ENCODE measurements at places on chromosomes 2 and 18.

DNA sequence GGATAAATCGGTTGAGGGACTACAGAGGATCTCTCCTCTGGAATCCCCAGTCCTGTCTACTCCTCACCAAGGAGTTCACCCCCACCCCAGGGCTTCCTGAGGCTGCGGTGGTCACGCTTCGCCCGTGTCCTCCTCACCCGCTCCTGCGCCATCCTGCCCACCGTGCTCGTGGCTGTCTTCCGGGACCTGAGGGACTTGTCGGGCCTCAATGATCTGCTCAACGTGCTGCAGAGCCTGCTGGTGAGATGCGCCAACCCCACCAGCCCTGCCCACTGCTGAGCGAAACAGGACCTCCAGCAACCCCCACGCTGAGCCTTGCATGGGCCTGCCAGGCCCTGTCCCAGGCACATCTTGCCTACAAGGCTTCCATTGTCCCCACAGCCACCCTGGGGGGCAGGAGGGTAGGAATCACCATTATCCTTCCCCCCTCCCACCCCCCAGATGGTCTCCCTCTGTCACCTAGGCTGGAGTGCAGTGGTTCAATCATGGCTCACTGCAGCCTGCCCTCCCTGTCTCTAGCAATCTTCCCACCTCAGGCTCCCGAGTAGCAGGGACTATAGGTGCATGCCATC, 6.7 kb upstream of the CTDSP1 start:
- no peak for DNase-seq

GRCh38 chr2:179946810-179947615, 60.1 kb downstream of the CWC22 start:
- no peak for DNase-seq

- no peak for DNase-seq
These were observed 2.9 kb downstream of the DDX1 start for GRCh38 chr2:15594291-15595256.

DNA sequence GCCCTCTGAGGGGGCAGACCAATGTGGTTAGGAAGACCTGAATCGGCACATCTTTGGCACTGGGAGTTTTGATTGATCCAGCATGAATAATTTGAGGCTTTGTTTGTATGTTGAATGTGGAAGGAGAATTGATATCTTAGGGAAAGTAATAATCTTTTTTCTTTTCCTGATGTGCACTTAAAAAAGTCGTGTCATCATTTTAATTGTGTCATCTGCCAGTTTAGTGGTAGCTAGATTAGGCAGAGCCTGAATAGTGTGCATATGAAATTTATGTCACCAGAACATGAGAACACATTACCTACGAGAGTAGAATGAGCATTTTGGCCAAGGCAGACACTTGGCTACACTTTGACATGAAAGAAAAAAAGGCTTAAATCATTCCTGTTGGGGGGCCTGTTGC, 79.5 kb downstream of the KIF5C start:
- no peak for DNase-seq

- DNase-seq = no peak
These were observed 528.8 kb downstream of the CMPK2 start for GRCh38 chr2:6336752-6337471.

DNA sequence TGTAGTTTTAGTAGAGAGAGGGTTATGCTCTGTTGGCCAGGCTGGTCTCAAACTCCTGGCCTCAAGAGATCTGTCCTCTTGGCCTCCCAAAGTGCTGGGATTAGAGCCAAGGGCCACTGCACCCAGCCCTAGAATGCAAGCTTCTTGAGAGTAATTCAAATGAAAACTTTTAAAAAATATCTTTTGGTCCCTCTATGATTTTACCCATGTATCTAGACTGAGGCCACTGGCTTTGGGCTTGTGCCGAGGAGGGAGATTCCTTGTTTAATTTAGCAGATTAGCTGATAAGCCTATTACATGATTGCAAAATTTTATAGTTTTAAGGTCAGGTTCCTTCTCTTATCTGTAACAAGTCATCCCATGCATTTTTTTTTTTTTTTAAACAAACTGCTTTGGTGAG, 59.5 kb upstream of the CCDC195 start:
- DNase-seq = no peak

DNA sequence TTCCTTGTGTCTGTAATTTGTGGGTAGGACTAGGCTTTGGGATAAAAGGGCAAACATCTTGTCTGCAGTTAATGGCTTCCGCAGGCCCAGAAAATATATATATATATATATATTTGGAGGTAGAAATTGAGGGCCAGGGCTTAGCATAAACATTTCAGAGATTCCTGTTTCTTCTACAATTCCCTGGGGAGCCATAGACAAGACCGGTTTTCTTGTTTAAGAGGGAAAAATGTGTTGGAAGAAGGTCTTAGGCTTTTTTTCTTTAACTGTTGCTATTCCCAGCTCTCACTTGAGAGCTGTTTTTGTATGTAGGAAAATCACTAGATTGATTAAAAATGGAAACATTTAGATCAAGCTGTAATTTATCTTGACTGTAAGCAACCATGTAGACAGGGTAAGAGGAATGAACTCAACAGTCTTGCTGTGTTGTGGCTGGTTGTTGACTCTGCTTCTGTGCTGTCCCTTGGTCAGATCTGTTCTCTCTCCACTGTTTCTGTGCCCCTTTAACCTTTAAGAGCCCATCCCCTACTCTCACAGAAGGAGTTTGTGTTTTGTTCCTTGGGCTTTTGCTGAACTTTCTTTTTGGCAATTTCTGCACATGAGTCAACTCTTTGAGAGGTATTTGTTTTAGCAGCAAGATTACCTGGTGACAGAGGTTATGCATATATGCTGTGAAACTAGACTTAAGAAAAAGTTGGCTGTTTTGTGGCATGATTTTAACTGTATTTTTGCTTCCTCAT, 58.3 kb downstream of the EFEMP1 start:
- no peak for DNase-seq

- no peak for DNase-seq
These were observed 34.2 kb downstream of the INPP4A start for GRCh38 chr2:98478907-98479306.

DNA sequence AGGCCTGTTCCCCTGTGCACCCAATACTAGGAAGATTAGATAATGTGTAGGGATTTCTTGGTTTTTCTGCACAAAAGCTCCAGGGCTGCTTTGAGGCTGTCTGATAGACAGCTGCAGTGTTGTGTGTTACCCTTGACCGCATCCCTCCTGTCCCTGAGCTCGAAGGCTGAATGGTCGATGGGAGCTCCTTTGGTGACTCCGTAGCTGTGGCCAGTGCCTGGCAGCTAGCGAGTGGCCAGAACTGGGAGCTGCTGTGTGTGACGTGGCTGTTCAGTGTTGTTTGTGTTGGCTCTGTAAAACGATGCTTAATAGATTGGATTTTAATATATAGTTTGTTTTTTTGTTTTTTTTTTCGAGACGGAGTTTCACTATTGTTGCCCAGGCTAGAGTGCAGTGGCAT, 170.0 kb downstream of the AGAP1 start:
- DNase-seq = no peak

- DNase-seq = no peak
These were observed 14.5 kb upstream of the DARS1 start for GRCh38 chr2:135999899-136000298.

GRCh38 chr2:191530618-191531017, 147.3 kb upstream of the NABP1 start:
- DNase-seq = no peak

DNA sequence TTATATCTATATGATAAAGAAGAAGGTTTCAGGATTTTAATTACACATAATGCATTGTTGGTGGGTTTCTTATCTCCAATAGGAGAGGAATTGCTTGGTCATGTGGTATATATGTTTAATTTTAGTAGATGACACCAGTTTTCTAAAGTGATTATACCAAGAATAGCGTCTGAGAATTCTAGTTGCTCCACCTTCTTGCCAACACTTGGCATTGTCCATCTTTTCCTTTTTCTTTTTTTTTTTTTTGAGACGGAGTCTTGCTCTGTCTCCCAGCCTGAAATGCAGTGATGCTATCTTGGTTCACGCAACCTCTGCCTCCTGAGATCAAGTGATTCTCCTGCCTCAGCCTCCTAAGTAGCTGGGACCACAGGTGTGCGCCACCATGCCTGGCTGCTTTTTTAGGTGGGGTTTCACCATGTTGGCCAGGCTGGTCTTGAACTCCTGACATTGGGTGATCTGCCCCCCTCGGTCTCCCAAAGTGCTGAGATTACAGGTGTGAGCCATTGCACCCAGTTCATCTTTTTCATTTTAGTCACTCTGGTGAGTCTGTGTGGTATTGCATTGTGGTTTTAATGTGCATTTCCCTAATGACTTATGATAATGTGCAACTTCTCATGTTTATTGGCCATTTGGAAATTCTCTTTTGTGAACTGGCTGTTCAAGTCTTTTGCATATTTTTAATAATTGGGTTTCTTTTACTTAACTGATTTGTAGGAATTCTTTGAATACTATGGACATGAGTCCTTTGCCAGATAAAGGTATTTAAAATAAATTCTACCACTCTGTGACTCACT, 37.3 kb upstream of the ZNF512 start:
- no peak for DNase-seq

DNA sequence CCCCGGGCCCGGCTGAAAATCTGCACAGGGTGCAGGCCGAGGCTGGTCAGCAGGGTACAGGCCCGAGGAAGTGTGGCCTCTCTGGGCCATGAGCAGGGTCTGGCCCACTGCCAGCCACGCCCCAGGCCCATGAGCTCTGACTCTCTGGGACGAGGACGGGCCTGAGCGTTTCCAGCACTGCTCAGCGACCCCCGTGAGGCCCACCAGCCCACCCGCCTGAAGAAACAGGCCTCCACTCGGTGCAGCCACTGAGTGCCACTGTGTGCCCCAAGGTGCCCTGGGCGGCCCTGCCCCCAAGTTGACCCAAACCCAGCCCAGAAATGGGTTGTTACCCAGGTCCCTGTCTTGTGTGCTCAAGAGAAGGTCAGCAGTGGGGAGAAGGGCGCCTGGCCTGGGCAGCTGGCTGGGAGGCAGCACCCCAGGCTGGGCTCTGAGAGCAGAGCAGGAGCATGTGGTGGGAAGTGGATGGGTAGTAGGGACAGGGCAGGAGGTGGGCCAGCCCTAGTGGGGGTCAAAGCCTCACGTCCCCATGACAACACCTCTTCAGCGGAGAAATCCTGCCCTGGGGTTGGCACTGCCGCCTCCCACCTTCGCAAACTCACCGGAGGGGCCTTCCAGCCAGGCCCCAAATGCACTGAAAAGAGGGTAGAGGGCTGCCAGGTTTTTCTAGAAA, 2.1 kb upstream of the SNED1 start:
- no peak for DNase-seq

DNA sequence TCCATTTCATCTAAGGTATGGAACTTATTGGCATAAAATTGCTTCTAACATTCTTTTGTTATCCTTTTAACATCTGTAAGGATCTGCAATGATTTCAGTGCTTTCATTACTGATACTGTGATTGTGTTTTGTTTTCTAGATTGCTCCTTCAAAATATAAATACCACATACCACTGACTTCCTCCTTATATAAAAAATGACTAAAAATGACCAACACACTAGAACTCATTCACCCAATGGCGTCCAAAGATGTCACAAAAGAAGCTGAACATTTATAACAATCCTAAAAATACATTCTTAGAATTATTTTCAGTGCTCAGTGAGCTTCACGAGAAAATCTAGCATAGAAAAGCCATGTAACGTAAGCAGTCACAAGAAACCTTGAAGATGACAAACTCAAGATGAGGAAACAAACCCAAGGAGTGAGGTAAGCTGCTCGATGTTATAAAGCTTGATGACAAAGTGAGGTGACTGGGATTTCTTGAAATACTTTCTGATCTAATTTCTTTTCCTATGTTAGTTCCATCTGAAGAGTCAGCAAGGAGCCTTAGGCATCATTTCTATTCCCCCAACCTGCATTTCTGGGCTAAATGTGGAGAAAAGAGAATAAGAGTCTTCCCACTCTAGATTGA, 42.6 kb downstream of the PNO1 start:
- DNase-seq = no peak

DNA sequence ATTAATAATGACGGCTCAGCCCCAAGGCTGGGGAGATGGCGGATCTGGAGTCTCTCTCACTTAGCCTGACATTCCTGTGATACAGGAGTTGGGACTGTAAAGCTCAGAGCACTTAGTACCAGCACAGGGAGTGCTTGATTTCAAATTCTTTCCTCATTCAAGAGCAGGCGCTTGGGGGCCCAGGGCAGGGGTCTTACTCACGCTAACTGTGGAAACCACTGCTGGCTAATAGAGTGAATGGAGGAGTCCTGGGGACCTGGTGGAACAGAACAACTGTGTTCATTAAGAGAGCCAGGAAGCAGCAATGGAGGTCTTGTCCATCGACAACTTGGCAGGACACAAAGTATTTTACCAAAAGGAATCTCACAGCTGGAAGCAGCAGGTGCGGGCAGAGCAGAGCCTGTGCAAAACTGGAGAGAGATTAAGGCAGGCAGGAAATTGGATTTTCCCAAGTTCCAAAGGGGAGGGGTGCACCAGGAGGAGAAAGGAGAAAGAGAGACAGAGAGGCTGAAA, 358.9 kb downstream of the TNS1 start:
- no peak for DNase-seq

GRCh38 chr2:65199166-65199565, 28.5 kb upstream of the ACTR2 start:
- DNase-seq = no peak

- DNase-seq = no peak
These were observed 95.4 kb upstream of the SMAD7 start for GRCh38 chr18:49046125-49046524.

- no peak for DNase-seq
These were observed 40.1 kb upstream of the PTH2R start for GRCh38 chr2:208366215-208367127.

Data from putamen (tissue), 1 donor.